Cardiac muscle cell (in vitro differentiated cells and primary cell): ENCODE measurements at places on chromosomes 13 and 19.

- no peak for DNase-seq
These were observed 4.5 kb downstream of the CPB2 start for GRCh38 chr13:46100191-46100815.

DNA sequence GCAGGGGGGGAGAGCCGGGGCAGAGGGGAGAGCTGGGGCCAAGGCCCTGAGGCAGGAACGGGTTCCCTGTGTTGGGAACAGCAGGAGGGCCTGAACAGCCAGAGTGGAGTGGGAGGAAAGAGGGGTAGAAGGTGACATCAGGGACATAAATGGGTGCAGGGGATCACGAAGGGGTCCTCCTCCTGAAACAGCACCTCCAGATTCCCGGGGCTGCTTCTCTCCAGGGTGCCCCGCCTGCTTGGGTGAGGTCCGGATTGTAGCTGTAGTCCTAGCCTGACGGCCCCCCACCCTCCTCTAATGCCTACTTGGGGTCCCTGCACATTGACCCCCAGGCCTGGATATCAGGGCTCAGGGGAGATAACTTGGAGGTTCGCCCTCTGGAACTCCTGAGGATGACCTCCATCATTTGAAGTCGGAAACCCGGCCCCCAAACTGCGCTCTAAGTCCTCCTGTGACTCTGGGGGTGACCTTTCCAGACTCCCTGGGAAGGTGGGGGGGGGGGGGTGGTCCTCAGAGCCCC, 473 bp upstream of the SCN1B start:
- no peak for DNase-seq

GRCh38 chr13:55230570-55230908, 1910.2 kb upstream of the PRR20A start:
- no peak for DNase-seq

- no peak for DNase-seq
These were observed 19.9 kb downstream of the CSNK1A1L start for GRCh38 chr13:37085606-37086005.

DNA sequence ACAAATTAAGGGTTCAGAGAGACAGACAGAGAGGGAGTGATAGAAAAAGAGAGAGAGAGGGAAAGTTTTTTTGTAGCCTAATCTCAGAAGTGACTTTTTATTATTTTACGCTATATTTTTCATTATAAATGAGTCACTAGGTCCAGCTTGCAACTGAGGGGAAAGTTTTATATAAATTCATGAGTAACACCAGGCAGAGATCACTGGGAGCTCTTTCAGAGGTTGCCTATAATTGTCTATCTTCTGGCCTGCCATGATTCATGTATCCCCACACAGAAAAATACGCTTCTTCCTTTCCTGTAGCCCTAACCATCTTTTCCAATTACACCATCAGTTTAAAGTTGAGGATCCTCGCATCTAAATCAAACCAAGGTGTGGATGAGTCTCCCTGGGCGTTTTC, 467.9 kb downstream of the SLITRK1 start:
- DNase-seq: no peak

- DNase-seq: no peak
These were observed 11.3 kb downstream of the STX10 start for GRCh38 chr19:13138916-13139198.

- no peak for DNase-seq
These were observed 14.9 kb downstream of the LMO7 start for GRCh38 chr13:75651013-75651412.

GRCh38 chr13:44694291-44694690, 118.2 kb upstream of the TSC22D1 start:
- no peak for DNase-seq

DNA sequence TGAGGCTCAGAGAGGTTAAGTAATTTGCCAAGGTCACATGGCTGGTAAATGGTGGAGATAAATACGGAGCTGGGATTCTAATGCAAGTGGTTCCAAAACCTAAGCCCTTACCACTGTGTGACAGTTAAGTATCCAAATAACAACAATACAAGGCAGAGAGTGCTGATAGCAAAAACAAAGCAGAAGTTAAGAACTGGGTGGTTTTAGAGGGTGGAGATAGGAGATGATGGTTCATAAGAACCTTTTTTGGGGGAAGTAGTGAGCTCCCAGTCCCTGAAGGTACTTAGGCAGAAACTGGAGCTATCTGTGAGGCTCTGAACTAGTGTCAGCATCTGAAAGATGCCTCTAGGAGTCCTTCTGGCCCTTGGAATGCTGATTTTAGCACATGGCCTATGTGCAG, 56.2 kb upstream of the UBE2L5 start:
- DNase-seq: no peak

GRCh38 chr13:24215126-24215525, 54.6 kb downstream of the SPATA13 start:
- DNase-seq: no peak

- DNase-seq: no peak
These were observed 52.8 kb downstream of the TNFRSF19 start for GRCh38 chr13:23622985-23623384.

DNA sequence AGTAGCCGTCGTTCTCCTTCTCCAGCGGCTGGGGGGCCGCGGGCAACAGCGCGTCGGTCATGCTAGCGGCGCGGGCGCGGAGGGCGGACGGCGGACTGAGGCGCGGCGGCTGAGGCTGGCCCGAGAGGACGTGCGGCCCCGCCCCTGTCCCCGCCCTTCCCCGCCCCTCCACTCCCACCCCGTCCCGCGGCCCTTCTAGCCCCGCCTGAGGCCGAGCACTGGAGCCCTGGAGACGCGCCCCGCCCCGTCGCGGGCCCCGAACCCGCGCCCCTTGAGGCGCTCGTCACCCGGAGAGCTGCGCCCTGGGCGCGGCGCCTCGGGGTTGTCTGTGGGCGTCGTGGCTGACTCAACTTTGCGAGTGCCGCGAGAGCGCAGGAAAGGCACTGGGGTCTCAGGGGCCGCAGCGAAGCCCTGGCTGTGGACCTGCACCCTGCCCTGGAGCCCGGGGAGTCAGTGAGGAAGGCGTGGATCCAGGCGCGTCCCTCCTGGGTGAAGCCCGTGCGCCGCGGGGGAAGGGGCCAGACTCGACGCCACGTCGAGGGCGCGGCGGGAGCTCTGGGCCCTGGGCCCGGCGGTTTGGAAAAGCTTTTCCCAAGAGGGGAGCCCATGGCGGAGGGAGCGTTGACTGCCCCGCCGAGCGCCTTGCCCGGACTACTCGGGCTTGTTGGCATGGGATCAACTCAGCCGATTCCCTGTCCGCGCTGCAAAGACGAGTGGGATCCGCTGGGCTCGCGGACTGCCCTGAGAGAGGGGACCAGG, at the start of gene RHPN2:
RHPN2 (minus strand) TSS at position 97 of the 759 bp plus-strand sequence; CDS start at position 61, 36 bp downstream.
- DNase-seq: peak; percentile 82

GRCh38 chr19:15358918-15359317, 20.7 kb downstream of the AKAP8 start:
- DNase-seq: no peak

GRCh38 chr19:53007606-53008005, 6.1 kb upstream of the ERVV-1 start:
- DNase-seq: no peak

DNA sequence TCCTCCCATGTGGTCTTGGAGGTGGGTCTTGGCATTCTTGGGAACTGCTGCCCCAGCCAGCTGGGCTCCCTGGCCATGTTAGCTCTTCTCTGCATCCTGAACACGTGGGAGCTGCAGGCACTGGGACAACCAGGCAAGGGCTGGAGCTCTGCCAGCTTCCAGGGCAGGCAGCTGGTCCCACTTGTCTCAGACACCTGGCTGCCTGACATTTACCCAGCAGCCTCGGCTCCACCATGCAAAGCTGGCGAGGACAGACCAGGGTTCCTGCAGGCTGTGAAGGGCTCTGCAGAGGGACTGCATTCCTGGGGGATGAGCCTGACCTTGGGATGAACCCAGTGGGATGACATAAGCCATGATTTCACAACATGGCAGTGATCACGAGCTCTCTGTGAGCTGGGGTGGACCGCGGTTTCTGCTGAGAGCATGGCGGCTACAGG, 99.0 kb upstream of the TSHZ3 start:
- DNase-seq: peak; percentile 94

GRCh38 chr13:27921961-27922882, 2.4 kb downstream of the PDX1 start:
- no peak for DNase-seq

- DNase-seq: no peak
These were observed 4.1 kb upstream of the TLE6 start for GRCh38 chr19:2973229-2973628.

GRCh38 chr19:15635016-15635805, 5.5 kb upstream of the CYP4F3 start:
- DNase-seq: no peak

- DNase-seq: no peak
These were observed 13.2 kb downstream of the NUCB1 start for GRCh38 chr19:48913114-48913889.

- DNase-seq: no peak
These were observed 32.8 kb downstream of the SLC15A1 start for GRCh38 chr13:98719527-98720250.

DNA sequence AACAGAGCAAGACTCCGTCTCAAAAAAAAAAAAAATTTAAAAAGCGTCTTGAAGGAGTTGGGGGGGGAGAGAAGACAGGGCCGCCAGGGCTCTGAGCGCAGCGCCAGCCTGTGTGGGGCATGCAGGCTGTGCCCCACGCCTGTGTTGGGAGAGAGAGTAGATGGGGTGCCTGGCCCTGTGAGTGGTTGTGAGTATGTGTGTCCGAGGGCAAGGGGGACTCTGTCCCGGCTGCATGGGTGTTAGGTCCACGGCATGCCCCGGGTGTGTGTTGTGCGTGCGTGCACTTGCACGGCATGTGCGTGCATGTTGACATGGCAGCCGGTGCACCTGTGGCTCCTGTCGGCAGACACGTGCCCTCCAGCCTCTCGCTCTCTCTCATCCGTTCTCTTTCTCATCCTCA, 3.4 kb downstream of the MAP2K7 start:
- no peak for DNase-seq

GRCh38 chr19:14315433-14315832, 65.8 kb upstream of the ADGRE5 start:
- no peak for DNase-seq

DNA sequence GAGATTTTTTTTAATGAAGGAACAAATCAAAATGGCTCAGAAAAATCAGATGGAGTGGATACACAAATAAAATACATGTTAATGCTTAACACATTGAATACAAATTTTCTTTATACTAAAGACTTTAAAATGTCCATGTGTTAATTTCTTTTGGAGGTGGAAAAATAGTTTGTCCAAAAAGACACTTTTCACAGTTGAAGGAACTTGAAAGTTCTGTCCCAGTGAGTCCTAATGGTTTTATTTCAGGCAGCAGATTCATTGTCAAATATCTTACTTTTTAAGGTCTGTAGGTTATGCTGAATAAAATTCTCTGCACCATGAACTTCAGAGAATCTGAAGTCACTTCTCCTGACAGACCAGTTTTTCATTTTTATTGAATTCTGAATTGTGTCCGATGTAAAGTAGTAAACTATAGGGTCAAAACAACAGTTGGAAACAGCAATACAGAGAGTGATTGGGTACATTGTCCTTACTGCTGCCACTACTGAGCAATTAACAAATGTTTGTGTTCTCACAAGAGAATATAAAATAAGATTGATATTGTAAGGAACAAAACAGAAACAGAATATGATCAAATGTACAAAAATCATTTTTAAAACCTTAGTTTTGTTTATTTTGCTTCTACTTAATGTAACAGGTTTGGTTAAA, 1.6 kb downstream of the LPAR6 start:
- peak; percentile 8 for DNase-seq

DNA sequence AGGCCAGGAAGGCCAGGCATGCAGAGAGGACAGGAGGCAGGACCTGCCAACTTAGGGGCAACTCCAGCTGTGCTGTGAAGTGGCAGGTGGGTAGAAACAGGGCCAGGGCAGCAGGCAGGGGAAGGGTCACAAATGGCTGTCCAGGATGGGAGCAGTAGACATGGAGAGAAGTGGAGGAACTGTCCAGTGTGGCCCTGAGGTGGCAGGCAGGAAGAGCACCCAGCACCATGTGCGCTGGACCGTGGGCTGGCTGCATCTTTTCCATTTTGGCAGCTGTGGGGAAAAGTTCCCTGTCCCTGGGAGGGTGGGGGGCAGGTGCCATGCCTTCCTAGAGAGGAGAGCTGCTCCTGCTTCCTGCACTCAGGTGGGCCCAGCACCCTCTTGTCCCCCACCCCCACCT, 13.8 kb downstream of the DEDD2 start:
- DNase-seq: no peak

GRCh38 chr13:71712988-71713653, 153.9 kb downstream of the DACH1 start:
- peak; percentile 79 for DNase-seq

- DNase-seq: no peak
These were observed 157.6 kb downstream of the KLF5 start for GRCh38 chr13:73216381-73216831.

DNA sequence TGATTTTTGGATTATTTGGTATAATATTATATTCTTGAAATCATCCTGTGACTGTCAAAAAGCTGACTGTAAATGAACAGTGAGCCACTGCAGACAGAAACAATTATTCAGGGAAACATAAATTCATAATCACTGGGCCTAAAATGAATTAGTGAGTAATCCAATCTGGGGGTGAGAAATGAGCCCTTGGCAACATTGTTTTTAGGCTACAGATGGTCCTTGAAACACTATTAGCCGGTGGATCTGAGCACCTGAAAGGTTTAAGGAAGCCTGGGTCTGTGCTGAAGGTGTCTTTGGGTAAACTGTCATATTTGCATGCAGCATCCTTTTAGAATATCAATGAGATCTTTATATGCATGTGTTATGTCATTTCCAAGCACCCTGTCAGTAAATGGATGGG, 290.7 kb downstream of the ATP8A2 start:
- DNase-seq: no peak

GRCh38 chr19:45103156-45103507, 10.2 kb downstream of the PPP1R37 start:
- peak; percentile 21 for DNase-seq

DNA sequence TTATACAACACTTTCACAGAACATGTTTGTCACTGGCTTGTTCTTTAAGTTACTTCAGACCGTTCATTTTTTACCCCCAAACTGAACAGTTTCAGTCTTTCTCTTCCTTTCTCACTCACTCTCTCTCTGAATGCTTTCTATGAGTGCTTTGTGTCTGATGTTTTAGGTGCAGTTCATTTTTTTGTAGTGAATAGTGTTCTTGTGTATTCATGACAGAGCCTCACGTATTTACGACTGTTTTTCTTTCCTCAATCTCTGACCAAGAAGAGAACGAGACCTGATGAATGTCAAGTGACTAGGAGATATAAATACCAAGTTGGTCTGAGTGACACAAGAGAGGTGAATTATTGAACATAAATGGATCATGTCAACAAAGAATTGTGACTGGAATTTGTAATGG, 1525.0 kb upstream of the MIR17HG start:
- no peak for DNase-seq

GRCh38 chr13:70789751-70790150, 681.5 kb upstream of the KLHL1 start:
- no peak for DNase-seq

GRCh38 chr13:111363121-111363520, 42.7 kb downstream of the TEX29 start:
- DNase-seq: no peak

GRCh38 chr19:11031421-11032070, 57.7 kb upstream of the LDLR start:
- DNase-seq: no peak

GRCh38 chr13:80605011-80605410, 264.1 kb upstream of the SPRY2 start:
- DNase-seq: no peak

- no peak for DNase-seq
These were observed 33.3 kb upstream of the MYCBP2 start for GRCh38 chr13:77360032-77360685.

- no peak for DNase-seq
These were observed 915.2 kb downstream of the PCDH9 start for GRCh38 chr13:66314911-66315310.
